ENCODE measurements at places on chromosomes 11 and 22.

DNA sequence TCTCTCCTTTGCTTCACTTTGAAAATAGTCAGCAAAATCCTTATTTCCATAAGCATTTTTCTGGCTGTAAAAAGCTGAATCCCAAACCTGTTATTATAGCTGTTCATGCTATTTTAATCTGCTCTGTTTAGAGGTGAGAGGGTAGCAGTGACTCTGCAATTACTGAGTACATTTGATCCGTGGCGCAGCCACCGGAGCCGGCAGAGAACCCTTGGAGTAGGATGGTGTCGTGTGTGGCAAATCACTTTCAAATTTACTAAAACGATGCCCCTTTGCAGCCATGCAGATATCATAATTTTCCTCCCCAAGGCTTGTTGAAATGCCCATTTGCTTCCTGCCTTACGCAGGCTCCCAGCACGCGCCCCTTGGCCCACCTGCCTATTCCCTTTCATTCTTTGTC is 69.6 kb downstream of the ZBTB16 start:
- DNase-seq: no peak

- DNase-seq: no peak
Measured at GRCh38 chr11:76524461-76524860, 79.6 kb downstream of the EMSY start.

GRCh38 chr11:16925561-16926065 is 88.6 kb downstream of the PLEKHA7 start:
- DNase-seq: peak; percentile 19

- DNase-seq: no peak
Measured at GRCh38 chr22:45518580-45518991, 15.9 kb downstream of the FBLN1 start.
